ENCODE measurements at places on chromosomes 5 and 9.

- DNase-seq, result no peak
These were observed 78.4 kb downstream of the INSYN2B start for GRCh38 chr5:169901896-169902295.

GRCh38 chr5:138654281-138654867 is 79.2 kb upstream of the HSPA9 start:
- no peak for DNase-seq

DNA sequence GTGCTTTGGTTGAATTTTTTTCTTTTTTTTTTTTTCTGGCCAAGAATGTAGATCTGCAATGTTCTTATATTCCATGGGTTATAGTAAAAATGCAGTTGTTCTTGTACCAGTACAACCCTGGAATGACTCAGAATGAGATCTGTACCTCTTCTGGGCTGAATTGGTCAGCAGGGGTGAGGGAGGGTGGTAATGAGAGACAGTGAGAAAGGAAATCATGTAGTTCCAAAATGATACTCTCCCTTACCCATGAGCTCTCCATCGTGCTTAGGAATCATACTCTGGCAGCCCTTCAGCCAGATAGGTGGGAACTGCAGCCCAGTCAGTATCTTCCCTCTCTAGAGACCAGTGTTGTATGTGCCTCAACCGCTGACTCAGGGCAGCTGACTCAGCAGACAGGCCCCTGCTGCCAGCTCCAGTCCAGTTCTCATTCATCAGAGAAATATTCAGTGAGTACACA is 2.1 kb upstream of the GLIS3 start:
- DNase-seq, result no peak

- peak; percentile 54 for DNase-seq
These were observed 71.2 kb downstream of the LURAP1L start for GRCh38 chr9:12846035-12846434.

DNA sequence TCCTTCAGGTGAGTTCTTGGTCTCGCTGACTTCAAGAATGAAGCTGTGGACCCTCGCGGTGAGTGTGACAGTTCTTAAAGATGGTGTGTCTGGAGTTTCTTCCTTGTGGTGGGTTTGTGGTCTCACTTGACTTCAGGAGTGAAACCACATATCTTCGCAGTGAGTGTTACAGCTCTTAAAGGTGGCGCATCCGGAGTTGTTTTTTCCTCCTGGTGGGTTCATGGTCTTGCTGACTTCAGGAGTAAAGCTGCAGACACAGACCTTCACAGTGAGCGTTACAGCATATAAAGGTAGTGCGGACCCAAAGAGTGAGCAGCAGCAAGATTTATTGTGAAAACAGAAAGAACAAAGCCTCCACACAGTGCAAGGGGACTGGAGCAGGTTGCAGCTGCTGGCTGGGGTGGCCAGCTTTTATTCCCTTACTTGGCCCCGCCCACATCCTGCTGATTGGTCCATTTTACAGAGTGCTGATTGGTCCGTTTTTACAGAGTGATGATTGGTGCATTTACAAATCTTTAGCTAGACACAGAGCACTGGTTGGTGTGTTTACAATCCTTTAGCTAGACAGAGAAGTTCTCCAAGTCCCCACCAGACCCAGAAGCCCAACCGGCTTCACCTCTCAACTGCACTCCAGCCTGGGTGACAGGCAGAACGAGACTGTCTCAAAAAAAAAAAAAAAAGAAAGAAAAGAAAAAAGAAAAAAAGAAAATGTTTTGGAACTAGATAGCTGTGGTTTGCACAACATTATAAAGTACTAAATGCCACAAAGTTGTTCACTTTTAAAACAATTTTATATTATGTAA is 9.1 kb upstream of the ERMP1 start:
- DNase-seq, result no peak

- no peak for DNase-seq
These were observed 250.9 kb downstream of the SEMA5A start for GRCh38 chr5:9294793-9295465.

GRCh38 chr5:172280929-172281328 is 2.6 kb downstream of the UBTD2 start:
- DNase-seq, result peak; percentile 24

DNA sequence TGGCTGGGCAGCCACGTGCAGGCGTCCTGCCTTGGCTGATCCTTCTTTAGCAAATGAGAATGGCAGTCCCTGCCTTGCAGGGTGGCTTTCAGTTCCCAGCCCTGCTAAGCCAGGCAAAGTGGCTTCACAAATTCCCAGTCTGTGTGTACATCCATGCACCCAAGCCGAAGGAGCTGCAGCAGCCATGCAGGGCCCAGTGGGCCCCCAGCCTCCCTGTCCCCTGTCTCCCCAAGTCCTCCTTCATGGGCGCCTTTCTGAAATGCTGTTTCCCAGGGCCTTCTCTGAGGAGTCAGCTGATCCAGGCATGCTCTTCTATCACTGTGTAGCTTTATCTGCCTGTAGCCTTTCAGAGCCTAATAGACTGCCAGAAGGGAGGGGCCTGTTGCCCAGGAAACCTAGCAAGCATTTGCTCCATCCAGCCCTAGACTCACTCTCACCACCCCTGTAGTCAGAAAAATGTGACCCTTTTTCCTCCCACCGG is 47.4 kb upstream of the SHC3 start:
- DNase-seq, result no peak

DNA sequence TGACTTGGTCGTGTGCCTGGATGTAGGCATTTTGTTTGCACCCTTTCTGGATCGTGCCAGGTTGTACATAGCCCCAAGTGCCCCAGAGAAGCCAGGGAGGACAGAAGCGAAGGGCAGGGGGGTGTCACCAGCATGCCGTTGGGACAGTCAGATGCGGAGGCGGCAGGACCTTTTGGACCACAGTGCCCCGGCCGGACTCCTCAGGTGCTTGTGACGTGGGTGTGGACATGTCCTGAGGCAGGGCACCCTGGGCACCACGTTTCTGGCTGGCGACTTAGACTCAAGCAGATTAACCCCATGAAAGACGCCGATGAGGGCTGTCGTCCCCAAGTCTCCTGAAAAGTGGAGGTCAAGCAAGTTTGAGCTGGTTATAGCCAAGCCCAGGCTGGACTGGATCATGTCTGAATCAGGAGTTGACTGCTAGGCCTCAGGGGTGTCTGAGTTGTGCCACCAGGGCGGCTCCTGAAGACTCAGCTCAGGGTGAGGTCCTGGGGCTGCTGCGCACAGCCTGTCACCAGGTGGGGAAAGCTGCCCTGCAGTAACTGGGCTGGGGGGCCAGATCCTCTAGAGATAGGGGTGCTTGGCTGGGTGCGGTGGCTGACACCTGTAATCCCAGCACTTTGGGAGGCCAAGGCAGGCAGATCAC is 42.0 kb downstream of the HABP4 start:
- DNase-seq, result no peak

GRCh38 chr5:73417303-73418034 is 31.1 kb downstream of the FOXD1 start:
- DNase-seq, result no peak

DNA sequence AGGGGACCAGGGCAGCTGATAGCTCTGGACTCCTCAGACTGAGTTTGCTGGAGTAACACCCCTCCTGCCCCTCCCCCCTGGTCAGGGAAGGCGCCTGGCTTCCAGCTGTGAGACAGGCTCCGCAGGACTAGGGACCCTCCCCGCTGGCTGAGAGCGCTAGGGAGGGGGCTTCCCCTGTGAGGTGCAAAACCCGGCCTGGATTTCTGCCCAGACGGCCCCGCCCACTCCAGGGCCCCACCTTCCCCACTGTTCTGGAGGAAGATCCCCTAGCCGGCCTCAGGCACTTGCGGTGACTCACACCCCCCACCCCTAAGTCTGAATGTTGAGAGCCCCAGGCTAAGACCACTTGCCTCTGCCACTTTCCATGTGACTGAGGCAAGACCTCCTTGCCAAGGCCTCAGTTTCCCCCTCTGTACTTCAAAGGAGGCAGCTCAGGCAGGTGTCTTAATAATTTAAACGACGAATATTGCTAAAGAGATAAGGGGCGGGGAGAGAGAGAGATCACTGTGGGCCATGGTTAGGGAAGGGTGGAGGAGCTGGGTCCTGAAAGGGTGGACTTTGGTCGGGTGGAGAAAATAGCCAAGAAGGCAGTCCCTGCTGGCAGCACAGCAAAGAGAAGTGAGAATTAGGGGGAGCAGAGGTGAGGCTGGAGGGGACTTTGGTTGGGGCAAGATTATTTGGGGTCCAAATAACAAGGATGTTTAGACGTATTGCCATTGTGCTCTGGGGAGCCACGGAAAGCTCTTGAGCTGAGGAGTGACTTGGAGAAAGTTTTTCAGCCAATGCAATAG is 1.0 kb upstream of the DAB2IP start:
- peak; percentile 30 for DNase-seq

GRCh38 chr5:172361566-172362238 is 78.1 kb upstream of the UBTD2 start:
- DNase-seq, result no peak

GRCh38 chr9:90070931-90071660 is 466.3 kb downstream of the GADD45G start:
- no peak for DNase-seq

DNA sequence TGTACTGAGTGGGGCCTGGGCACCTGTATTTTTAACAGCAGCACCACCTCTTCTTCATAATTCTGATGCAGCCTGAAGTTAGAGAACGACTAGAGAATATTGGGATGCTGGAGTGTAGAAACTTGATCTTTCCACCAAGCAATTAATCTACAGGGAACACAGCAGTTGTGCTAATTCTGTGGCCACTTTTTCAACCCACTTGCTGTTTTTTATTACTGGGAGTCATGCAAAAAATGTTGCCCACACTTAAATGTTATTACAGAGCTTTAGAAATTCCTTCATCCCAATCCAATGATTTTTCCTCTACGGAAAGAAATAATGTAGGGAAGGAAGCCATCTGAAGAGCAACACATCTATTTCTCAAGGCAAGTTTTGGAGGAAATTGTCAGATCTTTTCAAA is 190.9 kb upstream of the TUT7 start:
- DNase-seq, result no peak

DNA sequence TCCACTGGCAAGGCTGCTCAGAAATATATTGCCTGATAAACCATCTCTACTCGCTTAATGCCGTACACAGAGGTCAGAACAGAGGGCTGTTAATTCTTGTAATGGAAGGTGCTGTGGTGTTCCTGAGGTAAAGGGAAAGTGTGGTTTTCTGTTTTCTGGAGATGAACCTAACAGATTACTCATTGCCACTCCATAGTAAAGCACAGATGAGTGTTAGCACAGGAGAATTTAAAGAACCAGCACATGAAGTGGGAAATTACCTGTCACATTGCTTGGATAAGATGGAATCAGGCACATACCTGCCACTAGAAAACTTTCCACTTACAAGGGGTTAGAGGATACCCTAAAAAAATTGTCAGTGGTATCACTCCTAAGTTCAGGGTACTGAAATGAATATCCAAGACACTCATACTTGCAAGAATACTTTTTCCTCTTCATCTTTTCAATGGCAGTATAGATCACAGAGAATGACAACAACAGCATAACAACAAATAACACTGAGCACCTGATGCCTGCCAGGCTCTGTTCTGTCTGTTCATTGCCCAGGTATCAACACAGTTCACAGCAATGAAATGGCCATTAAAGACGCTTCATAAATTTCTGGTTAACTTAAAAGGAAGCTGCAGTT is 152.9 kb upstream of the GNA14 start:
- DNase-seq, result no peak

- DNase-seq, result no peak
These were observed 175.8 kb downstream of the ADAMTS6 start for GRCh38 chr5:65305913-65306312.

DNA sequence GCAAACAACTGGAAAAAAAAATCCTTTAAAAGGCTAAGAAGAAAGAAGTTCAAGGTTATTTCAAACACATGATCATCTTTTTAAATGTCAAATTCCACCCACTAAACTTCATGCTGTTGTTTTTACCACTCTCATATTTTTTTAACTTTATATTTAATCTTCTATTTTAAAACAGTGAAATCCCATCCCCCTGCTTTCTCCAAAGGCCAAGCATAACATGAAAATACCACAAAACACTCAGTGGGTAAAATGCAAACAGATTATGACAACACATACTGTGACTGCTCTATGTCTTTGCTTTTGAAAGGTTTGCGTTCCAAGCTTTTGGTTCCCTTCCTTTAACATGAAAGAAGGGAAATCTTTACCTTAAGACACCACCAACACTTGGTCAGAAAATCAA is 127.6 kb downstream of the SNCAIP start:
- DNase-seq, result no peak

GRCh38 chr5:1215320-1216096 is 9.7 kb upstream of the SLC6A18 start:
- no peak for DNase-seq

DNA sequence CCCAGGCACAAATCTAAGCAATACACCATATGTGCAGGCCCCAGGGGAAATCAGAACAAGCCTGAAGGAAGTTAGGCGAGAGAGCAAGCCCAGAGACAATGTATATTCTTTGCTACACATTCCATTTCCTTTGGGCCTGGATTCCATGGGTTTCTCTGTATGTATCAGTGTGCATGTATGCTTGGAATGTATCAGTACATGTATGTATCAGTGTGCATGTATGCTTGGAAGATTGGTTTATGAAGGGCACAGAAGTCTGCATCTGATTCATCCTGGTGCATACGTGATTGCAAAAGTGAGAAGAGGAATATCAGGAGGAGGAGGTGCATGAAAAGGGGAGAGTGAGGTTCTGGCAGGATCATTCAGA is 232.6 kb upstream of the ANKRD55 start:
- DNase-seq, result no peak

GRCh38 chr5:2103940-2104339 is 221.2 kb upstream of the IRX4 start:
- DNase-seq, result no peak

- DNase-seq, result no peak
These were observed 362.0 kb downstream of the PRELID2 start for GRCh38 chr5:145473042-145473642.

GRCh38 chr5:1757511-1757910 is 42.1 kb downstream of the MRPL36 start:
- no peak for DNase-seq

DNA sequence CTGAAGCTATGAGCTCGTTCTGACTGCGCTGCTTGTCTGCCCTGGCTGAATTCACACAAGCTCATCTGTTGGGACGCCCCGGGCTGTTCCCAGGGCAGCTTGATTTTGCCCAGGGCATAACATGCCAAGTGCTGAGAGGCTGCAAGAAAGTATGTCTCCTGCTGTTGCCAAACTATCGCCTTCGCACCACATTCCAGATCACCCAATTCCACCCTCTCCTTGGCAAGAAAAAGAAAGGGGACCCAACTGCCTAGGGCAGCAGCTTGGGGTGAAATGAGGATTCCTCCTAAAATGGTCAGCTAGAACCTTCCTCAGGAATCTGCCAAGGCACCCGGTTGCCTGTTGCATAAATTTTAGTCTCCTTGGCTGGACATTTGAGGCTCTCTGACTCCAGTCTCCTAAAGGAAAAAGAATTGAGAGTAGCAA is 21.2 kb downstream of the COL15A1 start:
- no peak for DNase-seq

DNA sequence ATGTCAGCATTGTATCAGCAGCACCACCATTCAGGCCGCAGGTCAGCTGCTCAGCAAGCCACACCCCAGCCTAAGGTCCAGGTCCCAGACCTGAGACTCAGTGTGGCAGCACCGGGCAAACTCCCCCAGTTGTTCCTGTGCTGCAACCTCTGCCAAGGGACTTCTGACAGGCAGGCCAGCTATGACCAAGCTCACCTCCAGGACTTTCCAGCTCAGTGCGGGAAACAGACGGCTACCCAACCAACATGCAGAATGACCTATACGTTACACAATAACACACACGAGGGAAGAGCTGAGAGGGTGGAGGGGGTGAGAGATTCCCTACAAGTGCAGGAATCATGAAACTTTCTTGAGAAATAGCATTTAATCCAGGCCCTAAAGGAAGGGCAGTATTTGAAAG is 143.7 kb downstream of the FSTL4 start:
- DNase-seq, result no peak

GRCh38 chr9:136020671-136021070 is 59.5 kb upstream of the UBAC1 start:
- DNase-seq, result no peak

All from NCI-H446 treated with DMSO at 0.1 percent for 48 hours (cell line).